ENCODE measurements at places on chromosomes 4 and X. TPM values are rescaled to one million over a fixed set of nuclear protein-coding genes. Genes with fewer than 3 reads are reported as not detected.

DNA sequence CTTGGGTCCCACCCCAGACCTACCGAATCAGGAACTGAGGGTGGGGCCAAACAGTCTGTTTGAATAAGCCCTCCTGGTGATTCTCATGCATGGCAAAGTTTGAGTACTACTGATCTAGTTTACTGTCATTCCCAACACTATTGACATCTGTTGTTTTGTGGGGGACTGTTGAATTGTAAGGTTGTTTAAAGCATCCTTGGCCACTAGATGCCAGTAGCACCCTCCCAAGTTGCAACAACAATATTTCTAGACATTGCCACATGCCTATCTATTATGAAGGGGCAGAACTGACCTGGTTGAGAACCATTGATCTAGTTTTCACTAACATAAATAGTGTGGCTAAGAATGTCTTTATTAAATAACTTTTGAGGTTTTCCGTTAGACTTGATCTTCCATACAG is 15.1 kb downstream of the TAF9B start:
- DNase-seq, result no peak

DNA sequence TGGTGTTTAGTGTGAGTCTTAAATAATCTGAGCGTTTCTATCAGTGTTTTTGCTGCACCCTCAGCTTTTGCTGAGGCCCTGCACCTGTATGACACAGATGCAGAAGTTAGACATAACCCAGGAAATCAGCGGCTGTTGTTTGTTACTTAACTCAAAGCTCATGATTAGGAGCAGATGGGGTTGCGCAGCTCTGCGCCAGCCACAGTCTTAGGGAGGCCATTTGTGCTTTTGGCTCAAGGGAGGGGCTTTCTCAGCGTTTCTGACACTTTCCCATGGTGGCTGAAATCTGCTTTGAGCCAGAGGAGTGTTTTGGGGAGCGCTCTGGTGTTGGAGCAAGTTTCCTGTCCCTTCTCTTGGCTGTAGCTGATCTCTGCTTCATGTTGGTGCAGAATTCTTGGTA is 433.8 kb downstream of the NAF1 start:
- DNase-seq, result no peak

GRCh38 chr4:16783119-16783518 is 115.3 kb downstream of the LDB2 start:
- no peak for DNase-seq

GRCh38 chr4:40337523-40337922 is 2.4 kb downstream of the CHRNA9 start:
- DNase-seq, result no peak

DNA sequence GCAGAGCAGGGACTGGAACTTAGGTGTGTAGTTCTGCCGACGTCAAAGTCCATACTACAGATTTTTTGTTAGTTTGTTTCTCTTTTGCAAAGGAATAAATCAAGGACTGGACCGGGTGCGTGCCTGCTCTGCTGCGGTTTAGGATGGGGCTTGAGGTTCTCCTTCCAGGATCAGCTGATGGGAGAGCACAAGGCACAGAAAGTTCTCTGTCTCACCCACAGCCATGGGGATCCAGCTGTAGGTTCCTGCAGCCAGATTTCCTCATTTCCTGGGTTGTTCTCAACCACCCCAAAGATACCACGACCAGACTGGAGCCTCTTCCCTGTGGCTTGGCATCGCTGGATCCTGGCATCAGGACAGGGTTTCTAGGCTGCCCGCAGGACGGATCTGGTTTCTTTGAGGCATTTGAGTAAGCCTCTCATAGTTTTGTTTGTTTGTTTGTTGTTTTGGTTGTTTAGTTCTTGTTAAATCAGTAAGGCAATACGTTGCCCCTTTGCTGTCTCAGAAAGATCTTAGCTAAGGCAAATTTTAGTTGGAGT is 789 bp upstream of the SRPX start:
- DNase-seq, result peak; percentile 25

- DNase-seq, result no peak
These were observed 359.6 kb upstream of the PITX2 start for GRCh38 chr4:110982486-110982885.

CTAG2 gene
- total RNA-seq, result 1.0 TPM

- no peak for DNase-seq
These were observed 52.2 kb upstream of the BLTP1 start for GRCh38 chr4:122099896-122100295.

ARX gene
- total RNA-seq, result 0.56 TPM

DNA sequence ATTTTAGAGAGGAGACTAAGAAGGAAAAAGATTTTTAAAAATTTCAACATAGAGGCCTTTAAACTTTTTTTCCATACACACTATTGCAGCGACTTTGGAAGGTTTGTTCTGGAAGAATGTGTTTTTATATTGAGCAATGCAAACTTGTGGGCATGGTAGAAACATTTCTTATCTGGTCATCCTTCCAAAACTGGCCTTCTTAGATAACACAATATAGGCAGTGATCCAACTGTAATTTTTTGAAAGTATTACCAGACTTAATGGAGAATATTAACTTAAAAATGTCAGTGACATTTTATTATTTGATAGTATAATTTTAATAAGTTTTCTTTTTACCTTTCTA is 25.6 kb downstream of the FHDC1 start:
- DNase-seq, result no peak

DNA sequence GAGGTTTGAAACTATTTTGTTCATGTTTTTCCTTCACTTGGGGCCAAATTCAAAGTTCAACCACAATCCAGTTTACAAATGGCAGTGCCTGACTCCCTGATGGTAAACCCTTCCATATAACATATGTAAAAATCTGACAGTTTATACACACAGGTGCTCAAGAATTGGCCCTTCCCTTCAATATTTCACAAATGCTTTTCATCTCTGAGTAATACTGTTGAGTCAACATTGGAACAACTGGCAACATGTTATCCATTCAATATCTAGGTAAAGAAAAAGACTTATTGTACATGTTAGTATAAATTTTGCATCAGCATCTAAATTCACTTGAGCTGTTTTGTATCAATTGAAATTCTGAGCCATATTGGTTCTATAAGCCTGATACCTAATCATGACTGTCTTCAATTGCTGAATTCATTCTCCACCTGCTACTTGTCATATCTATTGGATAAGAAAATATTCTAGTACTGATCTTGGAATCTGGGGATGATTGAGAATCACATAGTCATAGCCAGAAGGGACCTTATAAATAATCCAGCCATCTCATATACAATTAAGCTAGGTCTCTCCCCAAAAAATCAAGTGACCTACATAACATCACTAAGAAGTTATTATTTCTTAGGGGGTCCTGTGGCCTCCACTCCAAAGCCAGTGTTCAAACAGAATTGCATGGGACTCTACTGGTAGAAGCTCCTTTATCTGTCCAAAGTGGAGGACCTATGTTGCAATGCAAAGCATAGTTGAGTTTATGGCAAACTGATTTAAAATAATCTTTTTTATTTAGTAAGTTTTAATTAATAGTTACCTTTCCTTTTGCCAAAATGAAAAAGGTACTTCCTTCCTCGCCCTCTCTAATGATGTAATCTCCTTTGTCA is 61.9 kb downstream of the PRKG2 start:
- no peak for DNase-seq

DNA sequence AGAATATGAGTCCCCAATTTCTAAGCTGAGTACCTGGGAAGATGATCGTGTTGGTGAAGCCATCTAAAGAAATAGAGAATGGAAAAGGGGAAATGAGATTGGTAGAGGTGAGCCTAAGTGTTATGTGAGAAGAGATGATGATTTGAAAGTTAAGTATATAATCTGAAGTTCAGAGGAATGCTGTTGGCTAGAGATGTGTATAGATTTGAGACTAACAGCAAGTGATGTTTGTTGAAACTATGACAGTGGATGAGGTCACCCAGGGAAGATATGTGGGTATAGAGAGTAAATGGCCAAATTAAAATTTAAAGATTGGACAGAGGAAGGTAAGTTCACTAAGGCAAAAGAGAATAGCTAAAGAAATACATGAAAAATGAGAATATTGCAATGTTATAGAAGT is 324.2 kb downstream of the MAPK10 start:
- DNase-seq, result no peak

TBCK gene
- 20.1 TPM for total RNA-seq

- no peak for DNase-seq
These were observed 245.4 kb downstream of the DCLK2 start for GRCh38 chr4:150323406-150324325.

DNA sequence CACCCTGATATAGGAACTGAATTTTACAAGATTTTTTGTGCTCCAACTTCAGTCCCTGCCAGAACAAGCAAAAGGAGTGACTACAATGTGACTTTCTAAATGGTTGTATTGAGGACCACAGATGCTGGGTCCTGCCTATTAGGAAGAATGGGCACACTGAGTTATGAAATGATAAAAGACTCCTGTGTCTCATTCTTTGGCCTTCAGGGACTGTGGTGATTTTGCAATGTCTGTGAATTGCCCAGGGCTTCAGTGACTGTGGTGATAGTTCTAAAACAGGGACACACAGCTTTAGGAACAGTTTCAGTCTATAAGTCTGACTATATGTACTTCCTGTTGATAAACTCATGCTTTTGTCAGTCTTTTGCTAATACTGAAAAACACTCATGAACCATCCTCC is 210.2 kb downstream of the DMD start:
- peak; percentile 91 for DNase-seq

DCAF12L1 gene
- total RNA-seq, result not detected

DNA sequence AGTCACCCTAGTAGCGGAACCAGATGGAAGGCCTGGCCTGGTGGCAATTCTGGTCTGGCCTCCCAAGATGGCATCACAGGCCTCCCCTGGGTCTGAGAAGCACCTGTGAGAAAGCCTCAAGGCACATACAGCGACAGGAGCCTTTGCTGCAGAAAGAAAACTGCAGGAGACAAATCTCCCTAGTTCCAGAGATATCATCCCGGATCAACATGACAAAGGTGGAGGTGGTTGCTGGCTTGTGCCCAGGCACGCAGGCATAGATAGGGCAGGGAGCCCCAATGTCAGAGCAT is 93.6 kb downstream of the BCOR start:
- no peak for DNase-seq

NALF2 gene
- total RNA-seq, result 5.0 TPM

DNA sequence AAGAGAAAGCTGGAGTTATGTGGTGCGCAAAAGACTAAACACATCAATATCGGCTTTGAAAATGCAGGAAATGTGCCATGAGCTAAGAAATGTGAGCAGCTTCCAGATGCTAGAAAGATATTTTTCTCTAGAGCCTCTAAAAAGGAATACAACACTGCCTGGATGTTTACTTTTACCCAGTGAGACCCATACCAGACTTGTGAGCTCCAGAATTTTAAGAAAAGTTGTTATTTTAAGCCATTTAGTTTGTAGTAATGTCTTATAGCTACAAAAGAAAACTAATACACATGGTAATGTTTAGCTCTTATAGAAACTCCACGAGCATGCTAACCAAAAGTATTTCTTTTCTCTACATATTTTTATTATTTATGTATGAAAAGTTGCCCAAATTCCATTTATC is 1389.4 kb downstream of the C4orf33 start:
- no peak for DNase-seq

DNA sequence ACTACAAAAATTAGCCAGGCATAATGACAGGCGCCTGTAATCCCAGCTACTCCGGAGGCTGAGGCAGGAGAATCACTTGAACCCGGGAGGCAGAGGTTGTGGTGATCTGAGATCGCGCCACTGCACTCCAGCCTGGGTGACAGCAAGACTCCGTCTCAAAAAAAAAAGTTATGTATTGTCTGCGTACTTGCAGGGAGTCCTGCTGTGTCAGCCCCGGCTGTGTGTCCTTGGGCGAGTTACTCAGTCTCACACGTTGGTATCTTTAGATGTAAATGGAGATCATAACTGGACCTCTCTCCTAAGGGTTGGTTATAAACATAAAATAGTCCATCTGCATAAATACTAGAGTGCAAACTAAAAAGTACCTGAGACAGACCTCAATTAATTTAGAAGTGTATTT is 22.7 kb upstream of the TBC1D14 start:
- no peak for DNase-seq

GRCh38 chrX:12249997-12250396 is 111.7 kb downstream of the FRMPD4 start:
- DNase-seq, result no peak

GRCh38 chr4:133969202-133969848 is 232.3 kb downstream of the PABPC4L start:
- peak; percentile 50 for DNase-seq

VCX gene
- total RNA-seq, result 0.85 TPM

GRCh38 chr4:61049018-61049417 is 151.1 kb upstream of the ADGRL3 start:
- no peak for DNase-seq

- DNase-seq, result peak; percentile 65
These were observed 97.9 kb downstream of the ARHGEF9 start for GRCh38 chrX:63686878-63687714.

- DNase-seq, result no peak
These were observed 8.5 kb downstream of the ANXA5 start for GRCh38 chr4:121688261-121688660.

- no peak for DNase-seq
These were observed 29.1 kb upstream of the EIF4E start for GRCh38 chr4:98958065-98958464.

RHOH gene
- not detected for total RNA-seq

DNA sequence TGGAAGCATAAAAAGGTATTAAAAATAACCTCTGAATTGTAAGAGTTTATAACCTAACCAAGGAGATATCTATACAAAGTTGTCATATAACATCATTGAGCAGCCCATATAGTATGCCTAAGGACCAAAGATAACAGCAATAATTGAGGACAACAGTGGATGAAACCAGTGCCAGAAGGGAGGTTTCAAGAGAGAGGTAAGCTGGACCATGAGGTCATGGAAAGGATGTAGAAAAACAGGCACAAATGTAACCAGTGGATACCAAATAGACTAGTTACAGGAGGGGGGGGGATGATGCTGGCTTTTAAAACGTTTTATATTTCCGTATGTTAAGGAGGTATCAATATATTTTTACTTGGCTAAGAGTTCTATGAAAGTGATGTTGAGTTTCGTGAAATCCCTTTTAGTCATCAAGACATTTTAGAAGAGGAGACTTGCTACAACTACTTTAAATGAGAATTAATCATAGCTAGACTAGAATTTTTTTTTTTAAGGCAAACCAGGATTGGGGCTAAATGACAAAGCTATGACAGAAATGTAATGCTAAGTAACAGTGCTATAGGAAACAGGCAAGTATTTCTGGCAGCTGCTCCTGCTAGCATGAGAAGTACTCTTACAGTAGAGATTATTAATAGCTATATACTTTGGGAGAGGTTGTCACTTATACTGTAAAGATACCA is 161.1 kb downstream of the FBXW7 start:
- no peak for DNase-seq

NCBP2L gene
- not detected for total RNA-seq

CLIC2 gene
- total RNA-seq, result 0.67 TPM

DNA sequence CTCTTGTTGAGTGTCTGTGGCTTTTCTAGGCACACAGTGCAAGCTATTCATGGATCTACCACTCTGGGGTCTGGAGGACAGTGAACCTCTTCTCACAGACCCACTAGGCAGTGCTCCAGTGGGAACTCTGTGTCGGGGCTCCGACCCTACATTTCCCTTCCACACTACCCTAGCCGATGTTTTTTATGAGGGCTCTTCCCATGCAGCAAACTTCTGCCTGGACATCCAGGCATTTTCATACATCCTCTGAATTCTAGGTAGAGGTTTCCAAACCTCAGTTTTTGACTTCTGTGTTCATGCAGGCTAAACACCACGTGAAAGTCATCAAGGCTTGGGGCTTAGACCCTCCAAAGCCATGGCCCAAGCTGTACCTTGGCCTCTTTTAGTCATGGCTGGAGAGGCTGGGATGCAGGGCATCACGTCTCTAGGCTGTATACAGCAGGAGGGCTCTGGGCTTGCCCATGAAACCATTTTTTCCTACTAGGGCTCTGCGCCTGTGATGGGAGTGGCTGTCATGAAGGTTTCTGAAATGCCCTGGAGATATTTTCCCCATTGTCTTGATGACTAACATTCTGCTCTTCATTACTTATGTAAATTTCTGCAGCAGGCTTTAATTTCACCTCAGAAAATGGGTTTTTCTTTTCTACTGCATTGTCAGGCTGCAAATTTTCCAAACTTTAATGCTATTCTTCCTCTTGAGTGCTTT is 249.8 kb upstream of the CPEB2 start:
- no peak for DNase-seq
